Renal cortical epithelial cell (primary cell): ENCODE measurements at places on chromosomes 5 and 9.
A peak's percentile ranks its signal among the peaks of the same experiment; 100 is the strongest.

DNA sequence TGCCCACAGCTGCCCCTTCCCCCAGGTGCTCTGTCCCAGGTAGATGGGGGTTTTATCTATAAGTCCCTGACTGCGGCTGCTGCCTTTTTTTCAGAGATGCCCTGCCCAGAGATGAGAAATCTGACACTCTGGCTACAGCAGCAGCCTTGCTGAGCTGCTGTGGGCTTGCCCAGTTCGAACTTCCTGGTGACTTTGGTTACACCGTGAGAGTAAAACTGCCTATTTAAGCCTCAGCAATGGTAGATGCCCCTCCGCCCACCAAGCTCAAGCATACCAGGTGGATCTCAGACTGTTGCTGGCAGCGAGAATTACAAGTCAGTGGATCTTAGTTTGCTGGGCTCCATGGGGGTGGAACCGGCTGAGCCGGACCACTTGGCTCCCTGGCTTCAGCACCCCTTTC is 56.8 kb downstream of the MINAR2 start:
- no peak for DNase-seq

GRCh38 chr5:31880449-31880848 is 241.5 kb downstream of the PDZD2 start:
- DNase-seq: no peak

DNA sequence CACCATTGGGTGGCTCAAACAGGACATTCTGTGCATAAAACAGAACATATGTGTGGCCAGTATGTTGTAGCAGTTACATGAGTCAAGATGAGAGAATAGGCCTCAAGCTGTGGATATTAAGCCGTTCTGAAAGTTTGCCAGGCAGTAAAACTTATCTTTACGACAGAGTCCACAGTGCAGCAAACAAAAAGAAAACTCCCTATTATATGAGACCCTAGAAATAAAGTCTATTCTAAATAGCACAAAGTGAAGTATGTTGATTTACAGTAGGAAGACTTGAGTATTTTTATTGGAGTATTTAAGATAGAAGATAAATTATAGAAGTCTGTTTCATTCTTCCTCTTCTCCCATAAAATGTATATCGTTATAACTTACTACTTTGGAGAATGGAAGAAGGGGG is 271.5 kb downstream of the ADGRV1 start:
- DNase-seq: no peak

DNA sequence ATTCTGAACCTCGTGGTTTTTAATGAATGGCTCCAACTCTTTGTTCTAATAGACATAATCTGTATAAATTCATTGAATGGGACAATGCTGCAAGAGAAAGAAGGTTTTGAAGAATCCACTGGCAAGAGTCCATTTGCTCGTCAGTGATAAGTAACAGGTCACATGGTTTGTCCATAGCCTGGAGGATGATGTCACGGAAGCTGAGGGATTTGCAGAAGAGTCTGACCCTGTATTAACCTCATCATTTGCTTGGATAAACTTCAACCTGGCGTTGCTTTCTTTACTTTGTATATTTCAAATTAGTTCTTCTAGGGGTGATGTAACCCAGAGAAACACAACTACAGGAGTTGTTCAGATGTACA is 197.4 kb downstream of the GAS1 start:
- DNase-seq: peak; percentile 68

DNA sequence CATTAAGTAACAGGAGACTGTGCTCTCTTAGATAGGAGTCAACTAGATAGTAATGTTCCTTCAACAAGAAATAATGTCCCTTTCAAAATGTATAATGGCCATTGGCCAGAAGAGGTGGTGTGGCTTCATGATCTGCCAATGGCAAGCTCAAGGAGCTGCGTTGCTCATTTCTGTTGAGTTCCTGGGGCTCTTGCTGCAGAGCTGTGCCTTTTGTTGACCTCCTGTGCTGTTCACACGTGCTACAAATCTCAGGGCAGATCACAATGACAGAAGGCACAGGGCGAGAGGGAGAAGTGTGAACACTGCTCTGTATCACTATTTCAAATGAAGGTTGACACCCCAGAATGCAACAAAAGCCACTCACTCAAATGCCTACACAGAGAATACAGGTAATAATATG is 16.0 kb upstream of the TBC1D2 start:
- no peak for DNase-seq
